ENCODE measurements at places on chromosomes 3 and 15. TPM values are rescaled to one million over a fixed set of nuclear protein-coding genes. Genes with fewer than 3 reads are reported as not detected.
A peak's percentile ranks its signal among the peaks of the same experiment; 100 is the strongest.

- no peak overlapping the region for H3K4me3 ChIP-seq
- H3K36me3 ChIP-seq: no peaks in the 10 kb centered on the region
- H3K27ac ChIP-seq: peak overlapping the region; percentile 3
- H3K27me3 ChIP-seq: no peaks in the 10 kb centered on the region
- peaks cover 6% of the 10 kb centered on the region for H3K4me1 ChIP-seq
Observed at GRCh38 chr3:101932326-101933068, 83.2 kb downstream of the NFKBIZ start.

The DHFR2 gene
- total RNA-seq: 9.6 TPM

The AGBL1 gene
- total RNA-seq: not detected

- H3K36me3 ChIP-seq: peaks cover 6% of the 10 kb centered on the region
- no peaks in the 10 kb centered on the region for H3K27me3 ChIP-seq
- H3K4me3 ChIP-seq: no peak overlapping the region
- no peak for DNase-seq
Observed at GRCh38 chr3:128349963-128350599, 116.6 kb downstream of the DNAJB8 start.

- DNase-seq: no peak
- peaks cover 8% of the 10 kb centered on the region for H3K4me1 ChIP-seq
- H3K27me3 ChIP-seq: no peaks in the 10 kb centered on the region
- no peak overlapping the region for H3K4me3 ChIP-seq
- H3K27ac ChIP-seq: no peak overlapping the region
- H3K36me3 ChIP-seq: no peaks in the 10 kb centered on the region
Observed at GRCh38 chr3:150825192-150825915, 62.4 kb upstream of the SIAH2 start.

The DISP2 gene
- 0.76 TPM for total RNA-seq

DNA sequence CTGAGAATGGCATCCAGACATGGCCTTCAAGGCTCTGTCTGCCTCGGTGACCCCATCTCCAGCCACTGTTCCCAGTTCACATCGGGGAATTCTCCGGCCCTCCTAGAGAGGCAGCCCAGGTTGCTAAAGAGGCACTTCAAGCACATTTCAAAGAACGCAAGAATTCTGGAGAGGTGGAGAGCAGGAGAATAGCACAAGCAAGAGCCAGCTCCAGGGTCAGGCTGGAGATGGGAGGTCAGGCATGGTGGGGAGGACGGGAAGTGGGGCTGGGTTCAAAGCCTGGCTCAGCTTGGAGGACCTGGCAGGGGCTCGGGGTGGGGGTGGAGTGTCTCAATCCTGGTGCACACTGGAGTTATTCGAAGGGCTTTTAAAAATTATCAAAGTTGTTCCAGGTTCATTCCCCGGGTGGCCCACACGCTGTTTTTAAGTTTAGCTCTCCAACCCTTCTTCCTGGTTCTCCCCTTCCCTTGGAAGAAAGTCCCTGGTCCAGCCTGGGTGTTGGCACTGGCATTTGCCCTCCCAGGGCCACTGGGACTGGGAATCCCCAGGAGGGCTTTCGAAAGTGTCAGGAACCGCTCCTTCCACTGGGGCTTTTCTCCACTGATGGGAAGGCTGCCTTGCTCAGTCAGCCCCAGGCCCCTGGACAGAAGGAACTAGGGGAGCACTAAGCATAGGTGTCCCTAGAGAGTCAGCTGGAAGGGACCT is 35.8 kb downstream of the ZNF710 start:
- no peaks in the 10 kb centered on the region for H3K36me3 ChIP-seq
- DNase-seq: no peak
- H3K4me3 ChIP-seq: no peak overlapping the region
- peaks cover 64% of the 10 kb centered on the region for H3K4me1 ChIP-seq
- no peak overlapping the region for H3K27ac ChIP-seq
- H3K27me3 ChIP-seq: no peaks in the 10 kb centered on the region

The ACTRT3 gene
- 3.1 TPM for total RNA-seq

- H3K4me1 ChIP-seq: peaks cover 35% of the 10 kb centered on the region
- H3K4me3 ChIP-seq: no peak overlapping the region
- no peaks in the 10 kb centered on the region for H3K36me3 ChIP-seq
- peak overlapping the region; percentile 10 for H3K27ac ChIP-seq
- DNase-seq: no peak
Observed at GRCh38 chr15:33243869-33244268, 49.4 kb upstream of the FMN1 start.

The MED12L gene
- 13.5 TPM for total RNA-seq

DNA sequence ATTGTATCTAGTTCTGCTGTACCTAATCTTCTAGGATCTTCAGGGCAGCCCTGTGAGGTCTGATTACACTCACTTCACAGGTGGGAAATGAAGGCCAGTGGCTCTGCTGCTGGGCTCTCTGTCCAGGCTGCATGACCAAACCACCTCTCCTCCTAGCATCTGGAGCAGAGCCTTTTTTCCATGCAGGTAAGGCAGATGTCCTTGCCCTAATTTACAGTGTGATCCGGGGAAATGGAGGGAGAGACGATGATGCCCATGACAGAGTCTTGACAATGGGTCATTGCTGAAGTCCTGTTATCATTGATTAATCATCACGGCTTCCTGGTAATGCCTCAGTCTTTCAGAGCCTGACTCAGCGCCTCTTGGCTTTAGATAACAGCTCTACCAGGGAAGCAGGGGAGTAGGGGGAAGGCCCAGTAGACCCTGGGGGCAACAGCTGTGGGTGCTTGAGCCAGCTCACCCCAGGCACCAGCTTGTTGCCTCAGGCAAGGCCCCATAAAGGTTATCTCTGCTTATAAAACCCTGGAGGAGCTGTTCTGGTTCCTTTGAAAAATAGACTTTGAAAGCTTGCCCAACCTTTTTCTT is 153.4 kb downstream of the GABRG3 start:
- H3K27ac ChIP-seq: no peak overlapping the region
- H3K4me3 ChIP-seq: no peak overlapping the region
- H3K36me3 ChIP-seq: no peaks in the 10 kb centered on the region
- DNase-seq: no peak
- peaks cover 32% of the 10 kb centered on the region for H3K4me1 ChIP-seq

GRCh38 chr3:49213541-49213943 is 42.1 kb downstream of the KLHDC8B start:
- H3K27ac ChIP-seq: no peak overlapping the region
- peaks cover 1% of the 10 kb centered on the region for H3K4me1 ChIP-seq
- no peaks in the 10 kb centered on the region for H3K27me3 ChIP-seq
- DNase-seq: no peak
- peaks cover 9% of the 10 kb centered on the region for H3K36me3 ChIP-seq
- no peak overlapping the region for H3K4me3 ChIP-seq

DNA sequence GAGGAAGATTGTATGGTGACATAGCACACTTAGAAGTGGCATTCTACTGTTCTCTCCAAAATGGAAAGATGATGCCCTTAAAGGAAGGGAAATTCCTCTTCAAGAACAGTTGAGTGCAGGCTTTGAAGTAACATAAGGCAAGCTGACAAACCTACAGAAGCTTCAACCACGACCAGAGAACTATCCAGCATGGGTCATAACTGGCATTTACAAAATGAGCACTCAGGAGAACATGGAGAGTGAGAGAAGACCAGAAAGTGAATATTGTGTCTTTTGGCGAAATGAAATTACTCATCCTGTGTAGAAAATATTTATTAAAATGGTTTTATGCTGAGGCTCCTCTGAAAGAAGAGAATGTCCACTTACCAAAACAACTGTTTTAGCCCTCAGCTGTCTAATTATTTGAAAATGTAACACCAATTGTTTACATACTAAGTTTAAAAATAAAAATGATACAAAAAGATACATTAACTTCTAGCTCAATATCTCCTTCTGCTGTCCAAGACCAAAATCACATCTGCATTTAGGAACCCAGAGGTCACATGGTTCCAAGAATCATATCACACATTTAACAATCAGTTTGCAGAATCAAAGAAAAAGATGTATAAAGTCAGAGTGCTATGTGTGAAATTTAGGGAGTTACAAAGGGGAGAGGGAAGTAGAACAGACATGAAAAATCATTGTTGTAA is 216.9 kb downstream of the ATP8B4 start:
- DNase-seq: no peak
- H3K4me3 ChIP-seq: no peak overlapping the region
- peak overlapping the region; percentile 89 for H3K27ac ChIP-seq
- H3K36me3 ChIP-seq: no peaks in the 10 kb centered on the region

DNA sequence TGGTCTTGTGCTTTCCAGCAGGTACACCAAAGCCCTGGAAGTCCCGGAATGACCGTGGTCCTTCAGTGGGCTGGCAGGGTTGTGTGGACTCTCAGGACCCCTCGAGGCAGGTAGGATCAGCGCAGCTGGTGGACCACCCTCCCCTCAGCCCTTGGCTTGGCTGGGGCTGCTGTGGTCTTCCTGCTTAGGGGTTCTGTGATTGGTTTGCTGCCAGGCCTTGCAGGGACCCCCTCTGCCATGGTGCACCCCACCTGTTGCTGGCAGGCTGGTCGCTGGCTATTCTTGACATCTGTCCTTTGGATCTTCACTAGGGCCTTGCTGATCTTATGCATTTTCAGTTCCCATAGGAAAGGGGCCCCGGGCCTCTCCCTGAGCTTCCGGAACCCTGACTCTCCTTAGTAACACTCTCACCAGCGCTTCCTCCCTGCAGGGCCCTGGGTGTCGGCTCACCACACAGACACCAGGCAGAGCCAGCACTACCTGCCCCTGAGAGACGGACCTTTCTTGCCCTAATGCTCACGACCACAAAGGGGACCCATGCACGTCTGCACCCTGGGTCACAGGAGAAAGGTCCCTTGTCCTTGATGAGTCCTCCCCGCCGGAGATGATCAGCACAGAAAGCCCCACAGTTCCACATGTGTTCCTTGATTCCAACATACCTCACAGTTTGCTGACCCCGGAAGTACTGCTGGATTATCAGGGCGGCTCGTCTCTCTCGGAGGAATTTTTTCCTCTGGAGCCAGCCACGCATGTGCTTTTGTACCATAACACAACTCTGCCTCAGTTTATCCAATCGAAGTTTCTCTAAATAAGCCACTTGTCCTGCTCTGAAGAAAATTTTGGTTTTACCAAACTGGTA is 51.7 kb downstream of the MYO5C start:
- DNase-seq: no peak
- no peak overlapping the region for H3K27ac ChIP-seq
- no peak overlapping the region for H3K4me3 ChIP-seq
- H3K36me3 ChIP-seq: peaks cover 28% of the 10 kb centered on the region
- H3K4me1 ChIP-seq: no peaks in the 10 kb centered on the region
- H3K27me3 ChIP-seq: peaks cover 2% of the 10 kb centered on the region

DNA sequence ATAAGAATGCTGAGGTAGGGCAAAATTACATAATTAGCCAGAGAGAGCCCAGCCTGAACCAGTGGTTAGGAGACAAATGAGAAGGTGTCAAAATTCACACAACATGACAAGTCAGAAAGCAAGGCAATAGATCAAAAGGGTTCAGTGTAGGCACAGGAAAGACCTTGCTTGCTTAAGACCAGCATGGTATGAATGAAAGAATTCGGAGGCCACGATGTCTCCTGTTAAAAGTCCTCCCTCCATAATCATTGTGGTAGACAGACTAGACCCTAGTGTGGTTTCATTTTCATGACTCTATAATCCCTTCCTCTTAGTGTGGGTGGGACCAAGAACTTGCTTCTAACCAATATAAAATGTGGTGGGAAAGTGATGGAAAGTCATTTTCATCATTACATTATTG is 98.7 kb upstream of the ANKRD28 start:
- DNase-seq: no peak
- H3K4me3 ChIP-seq: no peak overlapping the region
- no peaks in the 10 kb centered on the region for H3K36me3 ChIP-seq
- no peak overlapping the region for H3K27ac ChIP-seq
- no peaks in the 10 kb centered on the region for H3K27me3 ChIP-seq

- H3K27ac ChIP-seq: peak overlapping the region; percentile 16
- H3K4me1 ChIP-seq: peaks cover 37% of the 10 kb centered on the region
- H3K27me3 ChIP-seq: no peaks in the 10 kb centered on the region
Observed at GRCh38 chr3:69770219-69770618, 31.0 kb downstream of the MITF start.

DNA sequence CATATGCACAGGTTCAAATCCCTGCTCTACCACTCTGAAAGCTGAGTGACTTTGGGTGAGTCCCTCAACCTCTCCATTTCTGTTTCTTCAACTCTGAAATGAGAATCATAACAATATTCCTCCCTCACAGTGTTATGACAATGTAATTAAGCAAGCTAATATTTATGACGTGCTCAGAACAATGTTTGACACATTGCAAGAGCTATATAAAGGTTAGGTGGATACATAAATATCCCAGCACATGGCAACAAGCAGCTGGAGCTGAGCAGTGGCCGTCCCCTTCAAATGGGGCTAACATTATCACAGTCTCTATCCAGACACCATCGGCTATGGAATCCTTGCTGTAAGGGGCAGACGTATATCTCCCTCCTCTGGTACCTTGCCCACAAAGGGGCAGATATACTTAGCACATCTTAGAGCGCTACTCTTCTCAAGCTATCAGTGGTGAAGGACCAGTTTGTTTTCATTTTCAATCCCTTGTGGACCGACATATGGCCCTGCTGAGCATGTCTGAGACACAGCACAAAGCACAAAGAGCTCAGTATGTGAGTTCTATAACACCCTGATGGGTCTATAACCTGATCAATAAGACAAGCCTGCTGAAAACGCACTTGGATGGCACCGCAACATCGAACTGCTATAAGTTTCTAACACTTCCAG is 80.9 kb downstream of the PRICKLE2 start:
- H3K4me1 ChIP-seq: peaks cover 27% of the 10 kb centered on the region
- H3K27ac ChIP-seq: peak overlapping the region; percentile 74
- no peak overlapping the region for H3K4me3 ChIP-seq
- peaks cover 43% of the 10 kb centered on the region for H3K36me3 ChIP-seq

GRCh38 chr3:69612791-69613190 is 126.5 kb upstream of the MITF start:
- peaks cover 39% of the 10 kb centered on the region for H3K27me3 ChIP-seq
- no peak overlapping the region for H3K27ac ChIP-seq
- no peak overlapping the region for H3K4me3 ChIP-seq
- H3K4me1 ChIP-seq: no peaks in the 10 kb centered on the region
- H3K36me3 ChIP-seq: no peaks in the 10 kb centered on the region

The H1-8 gene
- not detected for total RNA-seq
